ENCODE measurements at places on chromosomes 2 and 18.

- no peak for DNase-seq
Measured at GRCh38 chr2:203670939-203671338, 35.5 kb upstream of the CD28 start.

DNA sequence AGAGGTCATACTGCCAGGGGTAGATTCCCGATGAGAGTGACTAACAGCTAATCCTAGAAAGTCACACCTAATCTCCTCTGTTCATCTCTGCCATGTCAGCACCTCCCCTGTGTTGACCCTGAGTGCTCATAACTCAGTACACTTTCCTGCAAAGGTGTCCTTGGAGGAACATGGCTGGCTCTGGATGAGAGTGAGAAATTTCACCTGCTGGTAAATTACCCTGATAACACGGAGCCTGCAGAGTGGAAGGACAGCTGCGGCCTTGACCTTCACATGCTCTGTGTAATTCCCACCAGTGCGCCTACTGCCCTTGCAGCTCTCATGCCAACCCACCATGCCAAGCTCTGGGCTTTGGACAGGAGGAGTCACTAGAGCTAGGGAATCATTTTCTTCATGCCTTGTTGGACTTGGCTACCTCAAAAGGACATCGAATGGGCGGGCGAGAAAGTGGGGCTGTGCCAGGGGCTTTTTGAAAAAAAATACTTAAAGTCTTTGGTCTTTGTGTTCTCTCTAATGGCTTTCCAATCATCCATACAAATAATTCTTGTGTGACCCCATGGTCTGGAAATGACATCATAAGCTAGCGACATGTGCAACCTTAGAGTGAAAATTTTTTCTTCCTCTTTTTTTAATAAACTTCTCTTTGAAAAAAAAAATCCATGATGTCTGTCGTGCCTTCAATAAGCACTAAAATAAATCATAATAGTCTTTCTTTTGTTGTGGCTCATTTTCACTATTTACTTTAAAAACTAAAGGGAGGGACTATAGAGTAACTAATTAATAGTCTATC, 319.9 kb downstream of the MYCN start:
- DNase-seq, result no peak

DNA sequence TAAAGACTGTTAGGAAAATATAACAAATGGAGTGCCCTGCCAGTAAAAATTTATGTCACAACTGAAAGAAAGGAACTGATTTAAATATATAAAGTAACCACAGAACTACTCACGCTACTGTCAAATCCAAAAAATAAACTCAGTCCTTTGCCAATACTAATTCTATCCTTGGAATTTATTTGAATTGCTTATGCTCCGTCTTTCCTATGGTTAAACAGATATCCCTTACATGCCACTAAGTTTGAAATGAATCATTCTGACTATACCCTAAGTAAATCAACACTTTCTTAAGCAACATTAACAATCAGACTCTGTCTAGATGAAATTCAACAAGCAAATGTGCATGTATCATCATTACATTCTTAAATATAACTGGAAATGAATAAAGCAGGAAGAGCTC, 9.8 kb downstream of the HNRNPLL start:
- DNase-seq, result no peak

DNA sequence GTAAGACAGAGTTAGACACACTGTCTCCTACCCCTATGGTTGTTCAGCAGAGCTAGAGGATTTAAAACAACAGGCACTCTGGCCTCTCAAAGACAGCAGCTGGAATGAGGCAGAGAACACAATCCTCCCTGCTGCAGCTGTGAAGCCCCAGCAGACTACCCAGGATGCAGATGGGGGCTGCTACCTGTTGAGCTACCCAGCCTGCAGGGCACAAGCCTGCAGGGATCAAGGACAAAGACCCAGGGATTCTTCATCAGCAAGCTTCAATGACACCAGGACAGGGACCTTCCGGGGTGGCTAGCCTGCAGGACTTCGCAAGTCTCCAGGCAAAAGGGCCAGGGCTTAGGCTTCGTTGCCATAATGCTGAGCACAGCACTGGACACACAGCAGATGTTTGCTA, 27.2 kb downstream of the GALNT14 start:
- no peak for DNase-seq

GRCh38 chr2:131584940-131585339, 57.3 kb downstream of the CCDC74A start:
- no peak for DNase-seq

DNA sequence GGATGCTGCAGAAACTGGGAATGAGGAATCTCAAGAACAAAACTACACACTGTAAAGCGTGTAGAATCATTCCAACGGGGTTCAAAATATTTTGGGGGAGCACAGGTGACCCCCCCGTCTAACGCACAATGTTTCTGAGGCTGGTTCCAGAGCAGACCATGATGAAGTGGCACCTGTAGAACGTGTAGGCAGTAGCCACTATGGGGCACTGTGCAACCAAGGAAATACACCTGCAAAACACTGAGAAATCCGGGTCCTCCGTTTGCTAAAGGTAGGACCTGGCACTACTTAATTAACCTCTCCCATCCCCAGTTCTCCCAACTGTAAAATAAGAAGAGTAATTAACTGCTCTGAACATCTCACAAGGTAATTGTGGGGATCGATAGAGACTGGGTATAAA, 22.6 kb downstream of the ST6GAL2 start:
- no peak for DNase-seq

GRCh38 chr2:170404846-170405245, 226.9 kb downstream of the MYO3B start:
- DNase-seq, result no peak

GRCh38 chr2:191312662-191313061, 67.5 kb downstream of the MYO1B start:
- no peak for DNase-seq

- no peak for DNase-seq
Measured at GRCh38 chr18:55863876-55864275, 275.9 kb upstream of the TCF4 start.

DNA sequence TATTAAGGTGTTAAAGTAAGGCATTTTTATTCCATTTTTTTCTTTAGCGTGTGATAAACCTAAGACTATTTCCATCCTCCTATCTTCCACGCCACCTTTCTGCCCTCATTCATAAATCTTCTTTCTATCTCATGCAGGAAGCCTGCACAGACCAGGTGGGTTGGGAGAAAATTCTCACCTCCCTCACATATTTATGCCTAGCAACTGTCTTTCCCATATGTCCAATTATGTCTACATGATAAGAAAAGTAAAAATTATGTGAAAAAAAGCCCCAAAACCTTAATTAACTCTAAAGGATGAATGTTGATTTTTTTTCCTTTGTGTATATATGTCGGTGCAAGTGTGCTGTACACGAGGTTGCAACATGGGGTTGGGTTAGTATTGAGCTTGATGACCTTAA, 225.6 kb upstream of the GCFC2 start:
- DNase-seq, result no peak

- DNase-seq, result no peak
Measured at GRCh38 chr2:44005846-44006245, 10.1 kb upstream of the LRPPRC start.

- DNase-seq, result no peak
Measured at GRCh38 chr2:9760902-9761228, 82.4 kb upstream of the TAF1B start.

DNA sequence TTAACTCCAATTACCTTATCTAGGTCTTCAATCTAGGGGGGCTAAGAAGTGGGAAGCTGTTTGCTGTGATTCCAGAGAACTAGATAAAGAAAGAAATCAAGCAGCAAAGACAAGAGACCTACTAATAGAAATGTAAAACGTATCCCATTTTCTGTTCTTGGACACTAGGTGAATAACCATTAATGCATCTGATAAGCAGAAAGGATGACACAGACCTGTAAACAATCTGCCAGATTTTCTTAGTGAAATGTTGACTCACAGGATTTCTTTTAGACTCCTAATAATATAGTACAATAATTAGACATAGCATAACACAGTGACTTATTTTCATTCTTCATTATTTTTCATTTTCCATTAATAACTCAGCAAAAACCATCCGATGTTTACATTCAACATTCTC, 1.3 kb downstream of the WDR35 start:
- no peak for DNase-seq
